ENCODE measurements at places on chromosomes 12 and 14.
A peak's percentile ranks its signal among the peaks of the same experiment; 100 is the strongest.

GRCh38 chr14:56809270-56810146 is 771 bp downstream of the OTX2 start:
- no peak for DNase-seq
- peaks cover 80% of the 10 kb centered on the region for H3K27me3 ChIP-seq
- peak overlapping the region; percentile 10 for H3K4me3 ChIP-seq
- peak overlapping the region; percentile 85 for H3K27ac ChIP-seq
- H3K4me1 ChIP-seq, result peaks cover 17% of the 10 kb centered on the region

GRCh38 chr12:89351489-89352241 is 636 bp downstream of the DUSP6 start:
- H3K4me3 ChIP-seq, result peak overlapping the region; percentile 98
- peak; percentile 37 for DNase-seq
- H3K27ac ChIP-seq, result peak overlapping the region; percentile 97
- no peaks in the 10 kb centered on the region for H3K27me3 ChIP-seq
- peaks cover 56% of the 10 kb centered on the region for H3K4me1 ChIP-seq

GRCh38 chr14:76829650-76830421 is 3.6 kb downstream of the LRRC74A start:
- no peak overlapping the region for H3K4me3 ChIP-seq
- H3K27me3 ChIP-seq, result peaks cover 2% of the 10 kb centered on the region
- no peaks in the 10 kb centered on the region for H3K4me1 ChIP-seq
- H3K36me3 ChIP-seq, result no peaks in the 10 kb centered on the region

DNA sequence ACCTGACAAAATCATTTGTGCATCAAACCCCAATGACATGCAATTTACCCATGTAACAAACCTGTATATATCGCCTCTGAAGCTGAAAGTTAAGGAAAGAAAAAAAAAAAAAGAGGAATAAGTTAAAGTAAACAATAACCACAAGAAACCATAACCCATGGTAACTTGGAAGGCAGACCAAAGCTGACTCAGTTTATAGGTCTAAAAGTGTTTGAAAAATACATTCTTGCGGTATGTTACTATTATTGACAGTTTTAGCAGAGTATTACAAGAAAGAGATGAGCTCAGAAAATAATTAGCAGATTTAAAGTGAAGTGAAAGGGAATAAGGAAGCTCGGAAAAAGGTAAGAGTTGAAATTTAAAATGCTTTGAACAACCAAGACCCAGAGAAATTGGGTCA is 34.4 kb upstream of the MGAT4C start:
- H3K36me3 ChIP-seq, result no peaks in the 10 kb centered on the region
- H3K27ac ChIP-seq, result no peak overlapping the region
- H3K27me3 ChIP-seq, result no peaks in the 10 kb centered on the region
- H3K4me3 ChIP-seq, result no peak overlapping the region

DNA sequence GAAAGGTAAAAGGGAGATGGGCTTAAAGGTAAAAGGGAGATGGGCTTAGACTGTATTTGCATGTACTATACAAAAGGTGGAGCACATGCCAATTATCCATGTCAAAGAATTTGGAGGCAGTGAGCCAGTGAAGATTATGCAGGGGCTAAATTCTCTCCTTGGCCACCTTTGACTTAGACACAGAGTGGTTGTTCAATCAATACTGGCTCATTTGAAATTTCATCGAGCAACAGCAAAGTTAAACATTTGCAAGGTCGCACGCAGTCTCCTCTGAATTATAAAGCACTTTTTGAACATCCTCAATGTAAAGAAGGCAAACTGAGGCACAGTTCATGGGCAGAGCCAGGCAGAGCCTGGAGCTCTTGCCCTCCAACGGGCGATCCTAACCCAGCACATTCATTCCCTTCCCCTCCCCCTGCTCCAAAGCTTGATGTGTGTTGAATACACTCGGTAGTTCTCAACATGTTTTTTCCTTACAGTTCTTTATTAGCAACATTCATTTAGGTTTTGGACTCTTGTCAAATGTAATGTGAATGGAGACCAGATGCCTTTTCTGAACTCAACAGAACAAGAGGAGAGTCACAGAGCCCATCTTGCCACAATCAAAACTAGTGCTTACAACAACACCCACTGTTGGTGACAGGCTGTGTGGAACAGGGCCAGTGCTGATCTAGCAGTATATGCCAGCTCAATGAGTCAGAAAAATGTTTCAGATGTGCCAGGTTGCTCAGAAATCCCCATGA is 169.7 kb upstream of the G2E3 start:
- DNase-seq, result no peak
- H3K4me3 ChIP-seq, result no peak overlapping the region
- H3K27me3 ChIP-seq, result peaks cover 4% of the 10 kb centered on the region
- no peaks in the 10 kb centered on the region for H3K36me3 ChIP-seq
- H3K4me1 ChIP-seq, result no peaks in the 10 kb centered on the region

DNA sequence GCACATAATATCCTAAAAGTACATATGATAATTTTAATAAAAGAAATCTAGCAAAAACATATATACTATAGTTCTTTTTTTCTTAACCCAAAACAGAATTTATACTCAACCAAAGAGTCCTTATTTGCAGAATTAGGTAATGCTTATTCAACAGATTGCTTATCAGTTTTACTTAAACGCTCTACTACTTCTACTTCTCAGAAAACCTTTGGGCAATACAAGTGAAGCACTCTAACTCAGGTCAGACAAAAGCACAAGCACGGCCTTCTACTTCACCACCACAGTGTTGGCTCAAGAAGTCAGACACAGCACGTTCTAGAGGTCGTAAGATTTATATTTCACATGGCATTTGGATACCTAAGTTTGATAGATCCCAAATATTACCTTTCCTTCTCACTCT is 29.2 kb downstream of the DICER1 start:
- no peaks in the 10 kb centered on the region for H3K27me3 ChIP-seq
- H3K4me3 ChIP-seq, result no peak overlapping the region
- no peak overlapping the region for H3K27ac ChIP-seq
- H3K36me3 ChIP-seq, result peaks cover 35% of the 10 kb centered on the region
- DNase-seq, result no peak
- peaks cover 15% of the 10 kb centered on the region for H3K4me1 ChIP-seq
